ENCODE measurements at places on chromosomes 13 and 19.

- no peak for DNase-seq
Measured at GRCh38 chr19:1416014-1416841, 8.8 kb downstream of the DAZAP1 start.

- no peak for DNase-seq
Measured at GRCh38 chr13:84654654-84655275, 772.5 kb upstream of the SLITRK1 start.

DNA sequence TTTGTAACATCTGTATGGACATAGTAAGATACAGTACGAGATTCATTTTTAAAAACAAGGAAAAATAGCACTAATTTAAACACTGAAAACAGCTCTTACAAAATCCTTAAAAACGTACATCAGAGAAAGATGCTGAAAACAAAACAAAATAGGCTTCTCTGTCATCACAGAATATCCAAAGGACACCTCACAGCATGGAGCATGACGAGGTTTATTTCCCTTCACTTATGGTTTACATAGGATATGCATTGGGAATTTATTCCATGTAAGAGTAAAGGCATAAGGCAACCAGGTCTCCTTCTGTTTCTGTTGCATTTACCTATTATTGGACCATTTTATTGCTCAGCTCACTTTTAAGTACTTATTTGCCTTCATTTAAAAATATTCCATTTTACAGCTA, 3.0 kb downstream of the KCTD12 start:
- DNase-seq, result no peak

DNA sequence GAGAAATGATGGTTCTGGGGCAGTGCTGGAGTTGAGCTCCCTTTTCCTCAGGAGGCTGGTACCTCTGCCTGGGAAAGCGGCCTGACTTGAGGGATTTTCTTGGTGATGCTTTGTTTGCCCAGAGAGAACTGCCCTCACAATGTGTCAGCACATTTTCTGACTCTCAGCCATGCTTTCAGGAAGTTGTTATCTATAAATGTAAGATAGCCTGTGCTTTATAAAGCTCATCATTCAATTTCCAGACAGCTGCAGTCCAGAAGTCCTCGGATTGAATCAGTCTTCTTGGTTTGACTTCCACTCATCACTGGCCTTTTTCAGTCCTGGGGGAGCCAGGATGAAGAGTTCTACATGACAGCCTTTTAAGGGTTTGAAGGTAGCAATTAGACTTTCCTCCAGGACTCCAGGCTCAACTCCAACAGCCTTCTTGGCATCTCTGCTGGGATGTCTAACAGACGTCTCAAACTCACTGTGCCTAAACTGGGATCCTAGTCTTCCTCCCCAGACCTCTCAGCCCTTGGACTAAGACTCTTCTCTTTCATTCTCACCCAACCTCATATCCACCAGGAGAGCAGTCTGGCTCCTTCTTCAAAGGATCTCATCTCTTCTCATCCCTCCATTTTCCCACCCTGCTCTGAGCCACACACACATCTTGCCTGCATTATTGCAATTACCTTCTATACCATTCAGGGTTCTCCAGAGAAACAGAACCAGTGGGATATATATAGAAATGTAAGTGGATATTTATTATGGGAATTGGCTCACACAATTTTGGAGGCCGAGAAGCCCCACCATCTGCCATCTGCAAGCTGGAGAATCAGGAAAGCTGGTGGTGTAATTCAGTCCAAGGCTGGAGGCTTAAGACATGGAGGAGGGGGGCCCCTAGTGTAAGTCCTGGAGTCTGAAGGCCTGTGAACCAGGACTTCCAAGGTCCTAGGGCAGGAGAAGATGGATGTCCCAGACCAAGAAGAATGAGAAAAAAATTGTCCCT, 13.1 kb downstream of the ERICH6B start:
- DNase-seq, result no peak

DNA sequence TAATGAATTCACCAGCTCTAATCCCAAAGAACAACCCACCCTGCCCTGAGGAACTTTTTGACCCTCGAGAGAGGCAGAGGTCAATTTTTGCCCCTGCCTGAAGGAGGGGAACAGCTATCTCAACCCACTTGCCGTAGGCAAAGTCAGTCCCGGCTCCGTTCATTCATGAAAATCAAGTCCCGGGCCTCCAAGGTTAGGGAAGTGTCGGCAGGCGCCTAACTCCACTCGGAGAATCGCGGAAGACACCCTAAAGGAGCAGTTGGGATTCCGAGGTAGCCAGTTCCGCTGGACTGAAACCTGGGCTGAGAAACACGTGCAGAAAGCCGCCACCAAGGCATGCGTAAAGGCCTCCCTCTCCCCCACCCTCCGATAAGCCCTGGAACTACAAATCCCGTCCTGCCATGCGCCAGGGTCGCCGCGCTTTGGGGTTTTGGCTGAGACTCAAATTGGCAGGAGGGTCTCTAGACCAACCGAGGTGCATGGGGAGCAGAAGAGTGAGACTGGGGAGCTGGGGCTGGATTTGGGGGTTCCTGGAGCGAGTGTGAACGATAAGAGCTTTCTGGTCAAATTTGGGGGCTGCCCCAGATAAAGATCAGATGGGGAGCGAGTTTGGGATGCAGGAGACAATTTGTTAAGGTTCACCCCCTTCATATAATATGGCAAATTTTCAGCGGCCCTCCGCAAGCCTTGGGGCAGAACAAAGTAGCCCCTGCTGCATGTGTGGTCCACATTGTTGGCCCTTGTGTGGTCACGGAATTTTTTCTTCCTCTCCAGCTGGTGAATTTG, at the start of gene TNPO2:
TSS of gene TNPO2 (minus strand) at position 292 of the 786 bp plus-strand sequence. CDS start 2,955 bp downstream, outside the sequence.
- peak; percentile 85 for DNase-seq

GRCh38 chr13:31051999-31052398, 109.7 kb downstream of the HSPH1 start:
- DNase-seq, result no peak

DNA sequence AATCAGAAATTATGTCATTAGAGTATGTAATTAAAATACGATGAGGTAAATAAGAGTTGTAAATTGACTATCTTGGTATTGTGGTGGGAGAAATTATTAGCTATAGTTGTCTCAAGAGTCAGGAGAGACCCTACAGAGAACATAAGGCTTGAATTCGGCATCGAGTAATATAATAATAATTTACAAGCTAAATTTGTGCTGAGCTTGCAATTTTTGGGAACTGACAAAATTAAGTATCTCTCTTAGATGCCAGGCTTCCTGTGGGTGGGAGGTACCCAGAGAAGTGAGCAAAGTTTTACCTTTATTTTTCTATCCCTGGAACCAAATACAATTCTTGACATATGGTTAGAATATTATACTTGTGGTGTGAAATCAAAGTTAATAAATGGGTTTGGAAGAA, 1637.0 kb downstream of the EFNB2 start:
- no peak for DNase-seq

- no peak for DNase-seq
Measured at GRCh38 chr19:28463493-28464053, 749.4 kb downstream of the UQCRFS1 start.

DNA sequence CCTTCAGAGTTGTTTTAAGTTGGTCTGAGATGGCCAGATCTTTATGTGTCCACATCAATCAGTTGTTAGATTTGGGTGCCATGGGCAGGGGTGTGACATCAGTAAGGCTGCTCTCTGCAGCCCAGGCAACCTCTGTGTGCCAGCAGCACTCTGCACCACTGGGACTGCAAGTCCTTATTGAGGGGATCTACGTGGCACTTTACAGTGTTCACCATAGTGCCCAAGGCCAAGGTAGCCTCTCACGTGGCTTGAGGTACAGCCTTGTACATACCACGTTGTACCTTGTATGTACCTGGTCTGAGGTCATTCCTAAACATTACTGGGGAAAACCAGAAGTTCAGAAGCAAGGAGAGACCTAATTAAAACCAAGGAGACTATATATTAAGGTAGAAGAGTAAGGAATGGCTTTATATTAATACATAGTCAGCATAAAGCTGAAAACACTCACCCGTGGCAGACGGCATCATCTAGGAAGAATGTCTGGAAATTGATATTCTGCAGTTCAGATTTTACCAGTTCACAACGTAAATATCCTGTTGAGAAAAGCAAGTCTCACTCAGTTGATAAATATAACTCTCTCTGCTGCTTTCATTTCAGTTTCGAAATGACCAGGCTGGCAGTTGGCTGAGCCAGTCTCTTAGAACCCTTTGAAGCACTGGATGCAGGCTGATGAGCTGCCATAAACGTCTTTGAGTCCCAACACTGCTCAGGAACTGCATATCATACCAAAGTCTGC, 128.8 kb downstream of the ZDHHC20 start:
- DNase-seq, result no peak

- DNase-seq, result no peak
Measured at GRCh38 chr13:97977982-97978381, 24.5 kb downstream of the IPO5 start.

DNA sequence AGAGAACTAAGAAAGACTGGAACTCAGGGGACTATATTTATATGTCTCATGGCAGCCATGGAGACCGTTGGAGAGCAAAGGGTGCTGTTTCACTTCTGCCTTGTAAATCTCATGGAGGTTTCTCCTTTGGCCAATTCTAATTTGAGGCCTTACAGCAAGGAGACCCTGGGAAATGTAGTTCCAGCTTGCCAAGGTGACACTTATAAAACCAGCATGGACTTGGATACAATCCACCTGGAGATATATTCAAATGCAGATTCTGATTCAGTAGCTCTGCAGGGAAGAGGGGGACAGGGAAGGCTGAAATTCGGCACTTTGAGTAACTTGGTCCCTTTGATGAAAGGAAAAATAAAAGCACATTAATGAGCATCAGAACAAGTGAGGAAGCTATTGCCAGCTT, 90.0 kb downstream of the OXGR1 start:
- DNase-seq, result no peak

GRCh38 chr13:46315036-46315435, 72.0 kb downstream of the RUBCNL start:
- DNase-seq, result no peak

DNA sequence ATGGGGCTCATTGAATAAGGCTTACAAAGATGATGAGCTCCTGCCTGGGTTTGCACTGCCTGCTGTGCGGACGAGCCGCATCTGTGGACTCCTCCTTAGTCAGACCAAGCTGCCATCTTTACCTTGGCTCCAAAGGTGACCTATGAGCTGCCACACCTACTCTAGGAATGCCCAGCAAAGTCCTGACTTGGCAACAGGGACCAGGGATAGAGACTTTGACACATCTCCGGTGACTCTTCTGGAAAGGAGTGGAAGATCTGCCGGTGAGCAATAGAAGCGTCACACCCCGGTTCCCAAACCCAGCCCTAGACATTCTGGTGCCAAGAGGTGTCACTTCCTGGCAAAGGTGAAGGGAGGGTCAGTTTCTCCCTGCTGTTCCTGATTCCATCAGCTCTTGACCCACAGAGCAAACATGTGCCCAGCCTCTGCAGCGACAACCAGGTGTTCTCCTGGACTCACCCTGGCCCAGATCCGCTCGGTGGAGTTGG, 50.2 kb upstream of the GTF3A start:
- DNase-seq, result no peak

GRCh38 chr19:15551293-15552004, 43.1 kb downstream of the CYP4F22 start:
- peak; percentile 51 for DNase-seq

- DNase-seq, result no peak
Measured at GRCh38 chr13:69980799-69981198, 126.8 kb upstream of the ATXN8OS start.

DNA sequence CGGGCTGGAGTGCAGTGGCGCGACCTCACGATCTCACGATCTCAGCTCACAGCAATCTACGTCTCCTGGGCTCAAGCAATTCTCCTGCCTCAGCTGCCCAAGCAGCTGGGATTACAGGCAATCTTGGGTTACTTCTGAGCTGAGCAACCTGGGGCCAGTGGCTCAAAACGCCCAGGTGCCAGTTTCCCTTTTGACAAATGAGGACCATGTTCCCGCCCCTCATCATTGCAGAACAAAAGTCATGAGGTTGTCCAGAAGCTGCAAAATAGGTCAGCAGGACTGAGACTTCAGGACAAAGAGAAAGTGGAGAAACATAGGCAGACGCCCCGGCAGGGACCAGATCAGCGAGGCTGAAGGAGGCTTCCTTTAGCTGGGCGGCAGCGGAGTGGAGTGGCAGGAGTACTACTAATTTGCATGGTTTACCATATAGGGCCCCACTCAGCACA, 3.3 kb upstream of the ADGRE5 start:
- DNase-seq, result no peak

DNA sequence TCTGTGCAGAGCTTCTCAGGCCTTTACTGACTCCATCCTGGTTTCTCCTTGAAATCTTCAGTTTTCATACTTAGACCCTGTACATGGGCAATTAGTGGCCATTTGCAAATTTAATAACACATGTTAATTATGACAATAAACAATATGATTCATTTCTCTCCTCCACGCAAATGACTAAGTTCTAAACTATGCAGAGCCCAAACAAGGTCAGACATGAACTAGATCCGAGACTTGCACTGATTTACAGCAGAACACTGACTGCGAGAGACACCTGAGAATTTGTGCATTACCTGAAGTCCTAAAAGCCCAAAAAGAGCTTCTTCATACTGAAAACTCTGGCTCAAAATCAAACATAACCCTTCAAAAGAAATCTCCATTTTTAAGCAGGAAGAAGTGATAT, 521.8 kb downstream of the MYO16 start:
- DNase-seq, result no peak

GRCh38 chr19:18802354-18802753, 11.2 kb upstream of the COMP start:
- DNase-seq, result no peak

DNA sequence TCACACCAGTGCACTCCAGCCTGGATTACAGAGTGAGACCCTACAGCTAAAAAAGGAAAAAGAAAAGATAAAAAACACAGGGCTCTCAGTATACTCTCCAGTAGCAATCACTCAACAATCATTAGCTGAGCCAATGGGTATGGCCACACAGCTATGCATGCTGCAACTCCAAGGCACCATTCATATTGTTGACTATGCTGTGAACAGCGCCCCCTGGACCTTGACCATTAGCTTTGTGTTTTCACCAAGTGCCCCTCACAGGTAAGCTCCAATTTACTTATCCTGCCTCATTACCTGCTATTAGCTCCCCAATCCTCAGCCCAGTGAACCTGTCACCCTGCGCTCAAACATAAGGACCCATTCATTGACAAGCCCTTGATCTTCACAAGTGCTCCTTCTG, 35.8 kb downstream of the ZIC5 start:
- DNase-seq, result no peak

DNA sequence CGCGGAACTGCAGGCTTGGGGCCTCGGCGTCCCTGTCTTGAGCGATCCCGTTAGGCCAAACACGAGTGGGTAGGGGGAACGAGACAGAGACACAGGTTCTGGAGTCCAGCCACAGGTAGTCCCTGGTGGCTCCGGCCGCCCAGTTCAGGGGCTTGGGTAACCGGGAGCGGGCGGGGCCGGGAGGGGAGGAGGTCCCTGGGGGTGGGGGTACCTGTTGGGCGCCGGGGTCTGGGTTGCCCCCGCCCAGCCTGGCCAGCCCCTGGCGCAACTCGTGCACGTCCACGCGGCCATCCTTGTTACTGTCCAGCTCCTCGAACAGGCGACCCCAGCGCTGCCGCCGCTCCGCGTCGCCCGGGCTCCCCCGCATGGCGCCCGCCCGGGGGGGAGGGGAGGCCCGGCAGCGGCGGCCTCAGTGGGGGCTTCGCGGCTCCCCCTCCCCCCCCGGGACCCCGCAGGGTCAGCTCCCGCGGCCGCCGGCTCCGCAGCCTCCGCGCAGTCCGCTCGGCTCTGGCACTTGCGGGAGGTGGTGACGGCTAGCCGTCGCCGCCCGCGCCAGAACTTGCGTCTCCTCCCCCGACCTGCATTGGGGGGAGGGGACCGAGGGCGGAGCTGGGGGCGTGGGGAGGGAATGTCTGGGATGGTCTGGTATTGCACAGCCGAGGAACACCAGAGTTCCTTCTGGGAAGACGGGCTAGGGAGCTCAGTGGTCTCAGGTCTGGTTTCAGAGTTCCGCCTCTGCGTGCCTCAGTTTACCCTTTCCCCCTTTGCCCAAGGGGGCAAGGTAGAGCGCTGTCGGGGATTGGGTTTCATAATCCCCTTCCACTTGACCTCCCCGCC, at the start of gene SLC25A23:
TSS of gene SLC25A23 (minus strand) at position 531 of the 837 bp plus-strand sequence. CDS start at position 367, 164 bp downstream.
- DNase-seq, result peak; percentile 80

All from glutamatergic neuron (in vitro differentiated cells).